Hematopoietic multipotent progenitor cell treated with erythropoietin and hydrocortisone succinate and interleukin-3 and kit ligand, for 17 days (in vitro differentiated cells): ENCODE measurements at places on chromosomes 6 and 20.
A peak's percentile ranks its signal among the peaks of the same experiment; 100 is the strongest.

GRCh38 chr6:33207552-33208090 lies 679 bp upstream of the RING1 start:
- no peak for DNase-seq

GRCh38 chr6:166582258-166582657 lies 4.2 kb downstream of the RAMACL start:
- DNase-seq: no peak

DNA sequence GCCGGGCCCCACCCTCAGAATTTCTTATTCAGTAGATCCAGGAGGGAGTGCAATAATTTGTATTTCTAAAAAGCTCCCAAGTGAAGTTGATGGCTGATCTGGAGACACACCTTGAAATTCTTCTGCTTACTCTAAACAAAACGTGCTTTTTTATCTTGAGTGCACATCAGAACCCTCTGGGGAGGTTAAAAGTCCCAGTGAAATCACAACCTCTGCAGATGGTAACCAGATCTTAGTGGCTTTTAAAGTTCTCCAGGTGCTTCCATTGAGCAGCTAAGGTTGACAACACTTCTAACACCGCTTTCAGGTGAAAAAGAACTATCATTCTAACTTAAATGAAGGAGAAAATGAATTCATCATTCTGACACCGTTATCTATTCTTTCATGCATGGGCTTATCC lies 45.6 kb upstream of the ESR1 start:
- DNase-seq: no peak

DNA sequence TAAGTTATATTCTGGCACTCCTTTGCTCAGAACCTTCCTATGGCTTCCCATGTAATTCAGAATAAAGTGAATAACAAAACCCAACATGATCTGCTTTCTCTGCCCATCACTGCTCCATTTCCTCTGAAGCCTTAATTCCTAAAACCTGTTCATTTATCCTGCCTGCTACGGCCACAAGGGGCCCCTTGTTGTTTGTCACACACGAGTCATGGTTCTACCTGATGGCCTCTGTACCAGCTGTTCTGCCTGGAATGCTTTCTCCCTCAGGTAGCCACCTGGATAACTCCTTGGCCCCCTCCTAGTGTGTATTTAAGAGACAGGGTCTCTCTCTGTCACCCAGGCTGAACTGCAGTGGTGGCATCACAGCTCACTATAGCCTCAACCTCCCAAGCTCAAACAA lies 26.8 kb downstream of the ERGIC3 start:
- no peak for DNase-seq

GRCh38 chr6:36586606-36587005 lies 7.6 kb upstream of the SRSF3 start:
- no peak for DNase-seq

DNA sequence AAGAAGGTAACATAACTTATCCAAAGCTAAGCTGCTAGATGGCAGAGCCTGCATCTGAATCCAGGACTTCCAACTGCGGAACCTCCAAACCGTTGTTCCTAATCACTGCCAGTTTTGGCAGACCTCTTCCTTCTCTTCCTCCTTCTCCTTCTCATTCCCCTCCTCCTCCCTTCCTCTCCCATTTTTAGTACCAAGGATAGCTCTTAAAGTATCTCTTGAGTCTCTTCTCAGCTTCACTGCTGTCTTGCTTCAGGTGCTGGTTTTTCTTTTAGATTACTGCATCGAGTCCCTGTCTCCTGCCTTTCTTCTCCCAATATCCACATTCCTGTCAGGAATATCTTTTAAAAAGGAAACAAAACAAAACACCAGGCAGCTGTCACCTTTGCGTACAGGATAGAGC lies 77.1 kb downstream of the CDYL start:
- no peak for DNase-seq

GRCh38 chr6:149503276-149503675 lies 18.5 kb upstream of the ZC3H12D start:
- no peak for DNase-seq

DNA sequence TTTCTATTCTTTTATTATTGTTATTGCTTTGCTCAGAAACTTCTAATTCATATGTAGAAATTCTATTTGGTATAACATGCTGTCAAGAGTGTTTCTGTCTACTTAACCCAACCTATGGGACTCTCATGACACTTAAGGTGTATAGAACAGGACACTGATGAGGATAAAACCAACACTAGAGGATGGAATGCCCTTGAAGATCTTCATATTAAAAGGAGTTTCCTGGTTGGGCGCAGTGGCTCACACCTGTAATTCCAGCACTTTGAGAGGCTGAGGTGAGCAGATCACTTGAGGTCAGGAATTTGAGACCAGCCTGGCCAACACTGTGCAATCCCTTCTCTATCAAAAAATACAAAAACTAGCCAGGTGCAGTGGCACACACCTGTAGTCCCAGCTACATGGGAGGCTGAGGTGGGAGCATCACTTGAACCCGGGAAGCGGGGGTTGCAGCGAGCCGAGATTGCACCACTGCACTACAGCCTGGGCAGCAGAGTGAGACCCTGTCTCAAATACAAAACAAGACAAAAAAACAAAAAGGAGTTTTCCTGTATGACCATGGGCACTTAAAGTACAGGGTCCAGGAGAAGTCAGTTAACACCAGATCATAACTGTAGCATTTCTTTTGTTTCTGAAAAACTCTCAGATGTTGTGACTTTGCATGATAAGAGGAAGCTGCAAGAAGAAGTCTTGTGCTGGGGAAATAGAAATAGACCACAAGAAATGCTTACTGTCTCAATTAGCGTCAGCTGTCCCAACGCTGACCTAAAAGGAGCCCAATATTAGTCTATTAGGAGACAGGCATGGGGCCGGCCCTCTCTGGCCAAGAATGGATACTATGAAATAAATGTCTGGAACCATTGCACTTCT lies 38.9 kb upstream of the CD2AP start:
- DNase-seq: no peak

- no peak for DNase-seq
These were observed 18.1 kb downstream of the SLX4IP start for GRCh38 chr20:10453241-10453640.

GRCh38 chr6:56745081-56745480 lies 102.4 kb upstream of the DST start:
- DNase-seq: no peak

DNA sequence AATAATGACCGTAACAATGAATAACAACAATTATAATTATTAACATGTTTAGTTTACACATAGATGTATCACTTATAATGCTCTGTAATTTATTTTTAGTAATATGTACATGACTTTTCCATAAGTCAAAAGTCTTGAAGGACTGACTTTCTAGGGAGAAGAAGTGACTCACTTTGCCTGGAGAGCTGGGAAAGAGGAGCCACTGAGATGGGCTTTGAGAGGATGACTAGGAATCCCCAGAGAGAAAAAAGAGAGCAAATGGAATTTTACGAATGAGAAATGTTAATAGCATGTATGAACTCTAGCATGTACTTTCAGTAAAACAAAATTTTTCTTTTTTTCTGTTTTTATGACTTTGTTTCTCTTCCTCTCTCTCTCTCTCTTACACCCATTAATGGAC lies 67.8 kb upstream of the RALY start:
- DNase-seq: no peak

GRCh38 chr6:85675030-85675819 lies 32.5 kb upstream of the SYNCRIP start:
- peak; percentile 34 for DNase-seq

- DNase-seq: no peak
These were observed 1.4 kb downstream of the NRN1 start for GRCh38 chr6:6005051-6006005.
